ENCODE measurements at places on chromosomes 3 and 15.
A peak's percentile ranks its signal among the peaks of the same experiment; 100 is the strongest.

DNA sequence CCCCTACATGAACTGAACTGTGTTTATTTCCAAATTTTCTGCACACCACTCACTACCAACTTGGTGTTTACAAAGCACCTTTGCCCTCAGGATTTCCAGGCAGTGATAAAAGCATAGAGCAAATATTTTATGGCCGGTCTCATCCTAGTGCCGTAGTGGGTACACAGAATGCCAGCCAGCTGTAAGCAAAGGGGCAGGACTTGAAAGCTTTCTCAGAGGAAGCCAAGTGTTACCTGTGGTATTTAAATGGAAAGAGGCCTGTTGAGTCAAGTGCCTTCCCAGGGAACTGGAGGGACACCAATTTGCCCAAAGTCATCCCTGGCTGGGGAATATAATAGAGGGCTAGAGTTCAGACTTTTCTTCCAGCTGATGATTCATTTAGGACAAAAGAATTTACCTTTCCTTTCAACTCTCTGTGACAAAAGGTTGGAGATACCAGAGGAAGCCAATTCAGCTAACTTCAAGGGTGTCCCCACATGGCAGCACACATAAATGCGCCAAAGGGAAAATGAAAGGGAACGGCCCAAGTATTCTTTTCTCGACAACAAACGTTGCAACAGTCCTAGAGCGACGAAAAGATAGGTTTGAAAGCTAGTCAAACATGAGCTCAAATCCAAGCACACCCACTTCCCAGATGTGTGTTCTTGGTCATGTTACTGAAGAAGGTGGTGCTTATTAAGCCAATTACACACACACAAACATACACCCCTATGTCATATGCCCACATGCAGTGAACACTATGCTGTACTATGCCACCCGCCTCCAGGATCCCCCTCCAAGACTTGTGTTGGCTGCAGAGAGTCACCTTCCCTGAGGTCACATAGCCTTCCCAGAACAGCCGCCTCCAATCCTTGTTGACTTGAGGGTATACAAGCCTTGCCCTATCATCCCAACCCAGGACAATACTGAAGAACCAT is 27.7 kb downstream of the MAGI1 start:
- DNase-seq: no peak

DNA sequence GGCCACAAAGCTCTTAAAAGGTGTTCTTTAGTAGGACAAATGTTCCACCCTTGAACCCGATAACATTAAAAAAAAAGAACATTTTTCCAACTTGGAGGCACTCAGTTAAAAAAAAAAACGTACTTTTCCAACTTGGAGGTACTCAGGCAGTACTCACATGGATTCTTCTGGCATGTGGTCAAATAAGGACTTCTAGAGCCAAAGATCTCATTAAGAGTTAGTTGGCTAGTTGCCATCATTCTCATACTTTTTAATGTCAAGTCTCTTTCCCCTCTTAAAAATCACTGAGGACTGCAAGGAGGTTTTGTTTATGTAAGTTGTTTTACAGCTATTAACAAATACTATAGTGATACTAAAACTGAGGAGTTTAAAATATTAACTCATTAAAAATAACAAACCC is 101.0 kb downstream of the CADPS start:
- no peak for DNase-seq

- DNase-seq: no peak
These were observed 20.6 kb downstream of the SNAPC5 start for GRCh38 chr15:66477011-66477410.

- no peak for DNase-seq
These were observed 29.1 kb upstream of the TNIK start for GRCh38 chr3:171489348-171489747.

DNA sequence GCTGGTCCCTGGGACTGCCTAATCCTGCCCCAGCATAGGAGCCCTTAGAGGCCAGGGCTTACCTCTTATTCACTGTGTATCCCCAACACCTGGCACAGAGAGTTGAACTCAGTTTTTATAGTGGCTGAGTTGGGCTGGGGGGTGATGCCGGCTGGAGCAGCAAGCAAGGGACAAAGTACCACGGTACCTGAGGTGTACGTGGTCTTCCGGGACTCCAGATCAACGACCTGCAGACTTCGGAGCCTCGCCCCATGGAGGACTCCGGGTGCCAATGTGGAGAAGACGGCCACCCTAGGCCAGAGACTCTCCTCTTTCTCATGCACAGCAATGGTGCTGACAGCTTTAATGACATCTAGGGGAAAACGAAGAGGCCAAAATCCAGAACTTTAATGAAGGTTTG is 8.1 kb downstream of the WDR73 start:
- no peak for DNase-seq

GRCh38 chr3:15858547-15859506 is 61.0 kb upstream of the ANKRD28 start:
- DNase-seq: peak; percentile 56

DNA sequence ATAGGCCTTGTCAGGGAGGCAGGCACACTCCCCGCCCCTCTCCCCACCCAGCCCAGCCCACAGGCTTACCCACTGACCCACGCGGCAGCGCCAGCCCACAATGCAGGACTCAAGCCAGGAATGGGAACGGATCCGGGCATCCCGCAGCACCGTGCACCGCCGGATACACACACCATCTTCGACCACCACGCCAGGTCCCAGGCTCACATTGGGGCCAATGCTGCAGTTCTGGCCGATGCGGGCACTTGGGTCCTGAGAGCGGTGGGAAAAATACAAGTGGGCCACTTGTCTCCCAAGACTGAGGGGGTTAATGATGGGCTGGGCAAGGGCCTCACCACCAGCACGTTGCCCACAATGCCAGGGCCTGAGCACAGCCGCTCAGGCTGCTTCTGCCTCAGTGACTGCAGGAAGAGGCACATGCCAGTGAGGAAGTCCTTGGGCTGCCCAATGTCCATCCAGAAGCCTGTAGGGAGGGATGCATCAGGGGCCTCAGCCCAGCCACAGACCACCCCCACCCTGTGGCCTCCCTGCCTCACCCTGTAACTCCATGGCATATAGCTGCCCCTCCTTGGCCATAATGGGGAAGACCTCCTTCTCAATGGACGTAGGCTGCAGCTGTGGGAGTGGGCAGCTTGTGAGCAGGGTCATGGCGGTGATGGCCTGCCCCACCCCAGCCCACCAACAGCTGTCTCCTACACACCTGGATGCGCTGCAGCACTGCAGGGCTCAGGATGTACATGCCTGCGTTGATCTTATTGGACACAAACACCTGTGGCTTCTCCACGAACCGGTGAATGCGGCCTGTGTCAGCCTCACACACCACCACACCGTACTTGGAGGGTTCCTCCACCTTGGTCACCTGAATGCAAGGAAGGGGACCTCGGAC is 1.6 kb downstream of the GMPPB start:
- DNase-seq: no peak

- no peak for DNase-seq
These were observed 26.8 kb downstream of the MEGF11 start for GRCh38 chr15:66226736-66227135.

GRCh38 chr3:61268644-61269043 is 17.4 kb upstream of the FHIT start:
- DNase-seq: no peak

DNA sequence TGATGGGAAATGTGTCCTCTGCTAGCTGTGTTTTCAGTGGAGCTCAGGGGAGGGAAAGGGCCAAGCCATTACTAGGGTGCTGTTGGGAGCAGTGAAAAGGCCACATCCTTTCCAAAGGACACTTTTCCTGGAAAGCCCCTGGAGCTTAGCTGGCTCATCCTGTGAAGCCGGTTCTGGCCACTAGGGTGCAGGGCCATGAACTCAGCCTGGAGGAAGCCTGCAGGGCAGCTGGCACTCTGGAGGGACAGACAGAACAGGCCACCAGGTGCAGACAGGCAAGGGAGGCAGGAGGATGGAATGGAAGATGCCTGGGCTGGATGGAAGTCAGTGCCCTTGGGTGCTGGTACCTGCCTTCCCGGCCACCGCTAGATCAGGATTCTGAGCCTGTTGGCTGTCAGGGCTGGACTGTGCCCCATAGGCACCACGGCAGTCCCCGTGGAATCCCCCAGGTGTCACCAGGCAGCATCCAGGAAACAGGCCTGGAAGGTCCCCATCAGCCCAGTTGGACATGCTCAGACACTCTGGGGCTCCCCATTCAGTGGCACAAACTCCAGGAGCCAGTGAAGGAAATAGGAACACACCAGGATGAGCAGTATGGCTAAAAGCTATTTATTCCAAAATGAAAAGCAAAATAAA is 76.2 kb upstream of the C2CD4B start:
- DNase-seq: no peak

DNA sequence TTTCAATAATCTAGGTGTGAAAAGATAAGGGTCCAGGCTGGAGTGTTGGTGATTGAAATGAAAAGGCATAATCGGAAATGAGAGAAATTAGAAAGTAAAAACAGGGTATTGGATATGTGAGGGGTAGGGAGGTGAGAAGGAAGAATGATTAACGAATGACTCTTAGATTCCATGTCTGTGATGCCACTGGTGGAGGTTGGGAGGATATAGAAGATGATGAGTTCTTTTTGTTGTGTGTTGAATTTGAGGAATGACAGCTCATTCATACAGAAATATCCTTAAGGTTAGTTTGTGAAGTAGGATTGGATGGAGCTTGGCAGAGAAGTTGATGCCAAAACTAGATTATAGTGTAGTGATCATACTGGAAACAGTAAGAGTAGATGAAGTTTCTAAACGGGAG is 72.2 kb upstream of the CCNL1 start:
- DNase-seq: no peak

- peak; percentile 14 for DNase-seq
These were observed 60.0 kb upstream of the STT3B start for GRCh38 chr3:31472479-31473390.

- no peak for DNase-seq
These were observed 31.1 kb downstream of the PHLDB2 start for GRCh38 chr3:111890051-111890580.

GRCh38 chr3:22981861-22982260 is 221.3 kb upstream of the UBE2E2 start:
- DNase-seq: no peak

DNA sequence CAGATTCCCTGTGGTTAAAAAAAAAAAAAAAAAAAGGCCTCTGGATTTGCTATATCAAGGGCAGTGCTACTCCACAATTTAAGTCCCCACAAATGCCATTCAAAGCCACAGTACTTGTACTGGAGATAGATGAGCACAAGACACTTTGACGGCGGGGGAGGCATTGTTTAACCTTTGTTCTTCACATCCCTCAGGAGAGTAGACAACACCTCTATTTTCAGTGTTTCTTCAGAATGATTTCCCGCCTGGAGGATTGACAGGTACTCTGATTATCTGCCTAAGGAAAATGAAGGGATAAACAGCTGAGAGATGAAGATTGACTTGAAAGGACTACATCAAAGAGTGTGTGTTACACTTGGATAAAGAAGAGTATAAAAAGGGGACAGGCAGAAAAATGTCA is 58.7 kb downstream of the OTOL1 start:
- no peak for DNase-seq

DNA sequence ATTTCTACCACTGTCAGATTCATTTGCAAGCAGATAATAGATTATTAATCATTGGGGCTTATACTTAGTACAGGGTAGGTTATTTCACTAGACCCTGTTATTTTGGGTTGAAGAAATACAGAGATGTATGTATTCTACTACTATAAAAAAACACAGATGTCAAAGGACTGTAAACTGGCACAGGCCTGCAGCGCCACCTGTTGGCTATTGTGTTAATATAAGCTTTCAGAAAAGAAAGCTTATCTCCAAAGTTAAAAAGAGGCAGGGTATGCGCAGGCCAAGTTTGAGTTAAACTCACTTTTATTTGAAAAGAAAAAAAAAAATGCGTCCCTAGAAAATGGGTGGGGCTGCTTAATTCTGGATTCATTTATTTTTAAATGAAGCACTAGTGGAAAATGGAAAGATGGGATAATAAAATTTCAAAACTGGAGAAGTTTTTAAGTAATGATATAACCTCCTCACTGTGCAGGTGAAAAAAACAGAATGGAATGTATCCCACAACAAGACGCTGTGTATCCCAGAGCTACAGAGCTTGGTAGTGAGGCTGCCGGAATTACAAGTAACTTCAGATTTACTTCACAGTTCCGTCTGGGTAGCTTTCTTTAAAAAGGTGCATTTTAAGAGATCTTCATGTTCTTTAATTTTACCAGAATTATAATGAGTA is 407.2 kb upstream of the TGFBR2 start:
- peak; percentile 57 for DNase-seq

DNA sequence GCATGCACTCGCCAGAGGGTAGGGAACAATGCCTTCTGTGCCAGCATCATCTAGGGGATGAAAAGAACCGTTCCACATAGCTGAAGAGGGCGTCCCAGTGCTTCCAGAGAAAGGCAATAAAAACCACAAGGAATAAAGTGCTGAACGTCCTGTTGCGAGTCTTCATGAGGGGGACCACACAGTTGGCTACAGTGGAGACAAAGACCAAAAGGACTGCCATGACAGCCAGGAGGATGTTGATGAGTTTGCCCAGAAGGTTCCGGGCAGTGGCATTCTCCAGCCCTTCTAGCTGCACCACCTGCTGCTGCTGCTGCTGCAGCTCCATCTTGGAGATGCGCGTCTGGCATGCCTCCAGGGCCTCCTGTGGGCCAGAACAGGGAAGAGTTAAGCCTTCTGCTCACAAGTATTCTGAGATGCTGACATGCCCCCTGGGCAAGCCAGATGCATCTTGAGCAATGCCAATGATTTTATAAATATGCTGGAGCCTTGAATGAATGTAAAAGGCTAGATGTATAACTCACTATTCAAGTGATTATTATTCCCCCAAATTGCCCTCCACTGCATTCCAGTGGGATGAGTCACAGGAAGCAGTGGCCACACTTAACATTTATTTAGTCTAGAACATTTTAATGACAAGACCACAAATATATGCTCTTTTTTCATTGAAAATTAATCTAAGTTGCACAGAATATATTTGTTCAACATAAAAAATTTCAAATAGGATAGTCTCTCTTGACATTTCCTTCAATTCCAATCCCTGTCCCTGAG is 45.1 kb upstream of the PLXND1 start:
- no peak for DNase-seq

DNA sequence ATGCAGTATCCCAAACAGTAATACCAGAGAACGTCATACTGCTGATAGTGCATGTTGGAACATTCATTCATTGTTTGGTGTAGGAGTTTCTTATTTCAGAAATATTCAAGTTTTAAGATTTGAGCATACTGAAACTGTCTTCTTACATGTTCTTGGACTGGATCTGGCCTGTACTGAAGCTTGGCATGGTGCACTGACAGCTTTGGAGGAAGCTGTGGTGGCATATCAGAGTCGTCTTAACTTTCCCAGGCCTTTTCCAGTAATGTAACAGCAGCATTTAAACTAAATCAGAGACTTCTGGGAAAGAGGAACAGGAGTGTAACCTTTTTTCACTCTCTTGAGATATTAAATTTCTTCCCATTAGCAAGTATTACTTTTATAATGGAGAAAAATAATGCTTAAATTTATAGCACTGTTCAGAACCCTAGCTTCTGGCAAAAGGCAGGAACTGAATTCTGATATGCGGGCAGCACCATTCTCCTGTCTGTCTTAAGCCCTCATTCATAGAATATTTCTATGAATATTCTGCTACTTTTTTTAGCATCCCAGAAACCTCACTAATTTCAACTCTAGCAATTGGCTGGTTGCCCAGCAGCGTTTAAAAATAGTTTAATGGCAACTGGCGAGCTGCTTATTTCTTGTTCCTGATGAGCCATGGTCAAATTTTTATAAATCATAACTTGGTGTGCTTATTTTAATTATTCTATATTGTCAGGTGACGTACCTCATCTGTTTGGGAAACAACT is 31.1 kb downstream of the DNAJC13 start:
- DNase-seq: no peak

- DNase-seq: no peak
These were observed 55.8 kb downstream of the CMSS1 start for GRCh38 chr3:99873269-99874102.
